Activated B cell treated with CpG ODN at 0.5 μM for 24 hours (primary cell): ENCODE measurements at places on chromosomes 4 and X.

DNA sequence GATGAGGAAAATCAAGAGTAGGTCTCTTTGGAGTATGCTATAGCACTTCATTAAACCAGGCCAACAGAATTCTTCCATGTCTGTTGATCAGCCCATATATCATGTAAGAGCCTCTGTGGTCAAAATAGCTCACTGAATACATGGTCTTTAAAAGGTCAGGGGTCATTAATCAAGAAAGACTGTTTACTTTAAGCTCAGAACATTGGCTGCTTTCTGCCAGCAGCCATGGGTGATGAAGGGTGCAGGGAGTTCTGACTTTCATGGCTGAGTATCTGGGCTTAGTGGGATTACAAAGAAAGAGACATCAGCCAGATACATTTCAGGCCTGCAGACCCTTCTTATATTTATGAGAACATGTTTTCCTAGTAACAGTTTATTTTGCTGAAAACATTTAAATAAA is 7.1 kb upstream of the C4orf54 start:
- H3K4me1 ChIP-seq = no peaks in the 10 kb centered on the region
- H3K36me3 ChIP-seq = no peaks in the 10 kb centered on the region
- no peak for DNase-seq
- no peak overlapping the region for H3K4me3 ChIP-seq
- no peak overlapping the region for H3K27ac ChIP-seq

GRCh38 chr4:1288786-1289185 is 905 bp upstream of the MAEA start:
- H3K36me3 ChIP-seq = peaks cover 3% of the 10 kb centered on the region
- peaks cover 37% of the 10 kb centered on the region for H3K4me1 ChIP-seq
- peak overlapping the region; percentile 81 for H3K27ac ChIP-seq
- DNase-seq = no peak

- no peak overlapping the region for H3K4me3 ChIP-seq
- H3K27me3 ChIP-seq = peaks cover 2% of the 10 kb centered on the region
- DNase-seq = no peak
- no peaks in the 10 kb centered on the region for H3K4me1 ChIP-seq
- no peaks in the 10 kb centered on the region for H3K36me3 ChIP-seq
Measured at GRCh38 chr4:7712021-7712671, 227.5 kb downstream of the AFAP1 start.

DNA sequence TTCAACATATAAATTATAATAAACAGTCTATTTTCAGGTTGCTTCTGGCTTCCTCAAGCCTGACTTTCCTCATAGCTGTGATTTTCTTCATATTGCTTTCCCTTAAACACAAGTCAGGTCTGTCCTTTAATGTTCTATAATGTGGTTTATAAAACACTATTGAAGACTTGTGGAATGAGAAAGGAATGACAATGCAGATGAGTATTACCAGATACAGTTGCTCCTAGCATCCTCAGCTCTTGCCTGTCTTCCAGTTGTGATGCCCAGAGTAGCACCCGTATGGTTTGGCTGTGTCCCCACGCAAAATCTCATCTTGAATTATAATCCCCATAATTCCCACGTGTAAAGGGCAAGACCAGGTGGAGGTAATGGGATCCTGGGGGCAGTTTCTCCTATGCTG is 265.7 kb upstream of the BOD1L1 start:
- no peak overlapping the region for H3K27ac ChIP-seq
- H3K4me1 ChIP-seq = no peaks in the 10 kb centered on the region
- DNase-seq = no peak
- H3K27me3 ChIP-seq = no peaks in the 10 kb centered on the region

DNA sequence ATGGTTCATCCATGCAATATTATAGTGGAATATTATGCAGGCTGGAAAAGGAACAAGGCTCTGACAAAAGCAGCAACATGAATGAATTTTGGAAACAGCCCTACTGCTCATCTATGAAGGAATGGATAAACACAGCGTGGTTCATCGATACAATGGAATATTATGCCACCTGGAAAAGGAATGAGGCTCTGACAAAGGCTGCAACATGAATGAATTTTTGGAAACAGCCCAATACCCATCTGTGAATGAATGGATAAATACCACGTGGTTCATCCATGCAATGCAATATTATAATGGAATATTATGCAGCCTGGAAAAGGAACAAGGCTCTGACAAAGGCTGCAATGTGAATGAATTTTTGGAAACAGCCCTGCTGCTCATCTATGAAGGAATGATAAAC is 160.4 kb downstream of the CRLF2 start:
- DNase-seq = no peak
- no peaks in the 10 kb centered on the region for H3K27me3 ChIP-seq
- no peaks in the 10 kb centered on the region for H3K4me1 ChIP-seq

DNA sequence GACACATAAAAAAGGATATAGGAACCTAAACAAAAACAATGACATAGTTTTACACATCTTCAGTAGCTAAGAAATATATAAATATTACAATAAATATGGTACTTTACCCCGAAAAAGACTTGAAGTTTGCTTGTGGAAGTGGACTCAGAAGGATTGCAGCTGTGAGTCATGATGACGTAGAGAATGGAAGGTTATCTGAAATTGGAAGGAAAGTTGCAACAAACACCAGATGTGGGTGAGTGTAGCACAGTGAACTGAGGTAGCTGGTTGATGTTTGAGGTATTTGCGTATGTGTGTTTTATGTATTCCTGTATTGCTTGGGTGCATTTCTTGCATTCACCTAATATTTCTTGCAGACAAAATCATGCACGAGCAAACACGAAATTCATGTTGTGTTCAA is 113.0 kb downstream of the ARX start:
- H3K27ac ChIP-seq = no peak overlapping the region
- H3K4me1 ChIP-seq = no peaks in the 10 kb centered on the region
- H3K27me3 ChIP-seq = no peaks in the 10 kb centered on the region
- no peak for DNase-seq
- peaks cover 11% of the 10 kb centered on the region for H3K36me3 ChIP-seq

GRCh38 chr4:2754848-2755819 is 1.0 kb downstream of the TNIP2 start:
- H3K27ac ChIP-seq = peak overlapping the region; percentile 57
- H3K4me3 ChIP-seq = peak overlapping the region; percentile 81
- DNase-seq = no peak
- peaks cover 37% of the 10 kb centered on the region for H3K4me1 ChIP-seq
- no peaks in the 10 kb centered on the region for H3K27me3 ChIP-seq

- no peaks in the 10 kb centered on the region for H3K36me3 ChIP-seq
- no peaks in the 10 kb centered on the region for H3K27me3 ChIP-seq
- no peak overlapping the region for H3K4me3 ChIP-seq
Measured at GRCh38 chrX:5702890-5703289, 525.8 kb downstream of the NLGN4X start.

- no peaks in the 10 kb centered on the region for H3K4me1 ChIP-seq
- no peaks in the 10 kb centered on the region for H3K27me3 ChIP-seq
- no peak for DNase-seq
- no peaks in the 10 kb centered on the region for H3K36me3 ChIP-seq
Measured at GRCh38 chr4:60805500-60806313, 394.4 kb upstream of the ADGRL3 start.

GRCh38 chr4:13674971-13675370 is 47.4 kb upstream of the BOD1L1 start:
- no peak for DNase-seq
- H3K36me3 ChIP-seq = no peaks in the 10 kb centered on the region
- no peak overlapping the region for H3K4me3 ChIP-seq
- H3K27ac ChIP-seq = no peak overlapping the region
- no peaks in the 10 kb centered on the region for H3K4me1 ChIP-seq

DNA sequence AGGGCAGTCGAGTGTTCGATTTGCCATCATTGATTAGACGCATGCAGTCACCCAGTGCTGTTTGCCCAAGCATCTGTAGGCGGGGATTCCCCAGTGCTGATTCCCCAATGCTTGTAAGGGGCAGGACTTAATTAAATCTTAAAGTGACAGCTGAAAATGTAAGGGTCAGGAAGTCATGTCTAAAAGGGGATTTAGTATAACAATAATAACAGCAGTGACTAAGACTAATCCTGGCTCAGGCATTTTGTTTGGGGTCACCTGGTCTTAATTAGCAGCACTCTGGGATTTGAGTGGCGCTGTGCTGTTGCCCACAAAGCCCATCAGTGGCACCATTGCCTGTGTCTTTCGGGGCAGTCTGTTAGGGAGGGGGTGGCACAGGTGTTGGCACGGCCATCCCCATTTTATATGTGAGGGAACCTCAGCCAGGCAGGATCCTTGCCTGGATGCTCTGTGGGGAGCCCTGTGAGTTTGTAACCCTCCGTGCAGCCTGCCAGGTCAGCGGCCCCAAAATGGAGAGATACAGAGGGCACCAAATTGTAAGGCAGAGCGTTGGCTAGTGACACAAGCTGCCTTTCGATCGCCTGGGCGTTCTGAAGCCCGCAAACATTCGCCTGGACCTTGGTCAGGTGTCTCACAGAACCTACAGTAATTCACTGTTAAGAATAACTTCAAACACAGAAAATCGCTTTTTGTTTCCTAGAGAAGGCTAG is 146.7 kb downstream of the TBL1X start:
- H3K4me3 ChIP-seq = no peak overlapping the region
- DNase-seq = no peak
- H3K4me1 ChIP-seq = peaks cover 24% of the 10 kb centered on the region
- H3K27ac ChIP-seq = no peak overlapping the region

DNA sequence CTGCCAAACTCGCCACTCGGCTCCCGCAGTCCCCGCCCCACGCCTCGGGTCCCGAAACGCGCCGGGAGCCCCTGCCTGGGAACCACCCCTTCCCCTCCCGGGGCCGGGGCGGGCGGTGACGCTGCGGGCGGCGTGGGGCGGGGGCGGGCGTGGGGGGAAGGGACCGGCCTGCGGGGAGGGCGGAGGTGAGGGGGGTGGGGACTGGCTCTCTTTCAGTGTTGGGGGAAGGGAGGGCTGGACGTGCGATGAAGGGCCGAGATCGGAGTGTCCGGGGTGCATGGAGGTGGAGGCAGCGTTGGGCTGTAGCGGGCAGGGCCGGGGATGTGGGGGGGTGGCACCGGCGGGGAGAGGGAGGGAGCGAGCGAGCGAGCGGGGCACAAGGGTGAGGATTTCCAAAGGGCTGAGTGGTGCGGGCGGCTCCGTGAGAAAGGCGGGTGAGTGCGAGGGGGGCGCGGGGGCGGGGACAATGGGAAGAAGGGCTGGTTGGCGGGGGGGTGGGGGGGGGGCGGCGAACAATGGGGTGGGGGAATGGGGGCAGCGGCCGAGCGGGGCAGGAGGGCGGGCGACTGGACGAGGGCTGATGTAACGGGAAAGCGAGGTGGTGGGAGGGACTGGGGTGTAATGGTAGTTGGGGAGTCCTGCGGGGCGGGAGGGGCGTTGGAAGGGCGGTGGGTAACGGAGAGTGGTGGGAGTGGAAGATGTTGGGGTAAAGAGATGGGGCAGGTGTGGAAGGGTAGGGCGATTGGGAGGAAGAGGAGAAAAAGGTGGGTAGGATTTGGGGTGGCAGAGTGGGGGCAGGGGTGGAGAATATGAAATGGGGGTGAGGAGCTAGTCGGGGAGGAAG is 578 bp downstream of the DCUN1D4 start:
- peaks cover 15% of the 10 kb centered on the region for H3K4me1 ChIP-seq
- peak overlapping the region; percentile 95 for H3K4me3 ChIP-seq
- no peaks in the 10 kb centered on the region for H3K27me3 ChIP-seq

DNA sequence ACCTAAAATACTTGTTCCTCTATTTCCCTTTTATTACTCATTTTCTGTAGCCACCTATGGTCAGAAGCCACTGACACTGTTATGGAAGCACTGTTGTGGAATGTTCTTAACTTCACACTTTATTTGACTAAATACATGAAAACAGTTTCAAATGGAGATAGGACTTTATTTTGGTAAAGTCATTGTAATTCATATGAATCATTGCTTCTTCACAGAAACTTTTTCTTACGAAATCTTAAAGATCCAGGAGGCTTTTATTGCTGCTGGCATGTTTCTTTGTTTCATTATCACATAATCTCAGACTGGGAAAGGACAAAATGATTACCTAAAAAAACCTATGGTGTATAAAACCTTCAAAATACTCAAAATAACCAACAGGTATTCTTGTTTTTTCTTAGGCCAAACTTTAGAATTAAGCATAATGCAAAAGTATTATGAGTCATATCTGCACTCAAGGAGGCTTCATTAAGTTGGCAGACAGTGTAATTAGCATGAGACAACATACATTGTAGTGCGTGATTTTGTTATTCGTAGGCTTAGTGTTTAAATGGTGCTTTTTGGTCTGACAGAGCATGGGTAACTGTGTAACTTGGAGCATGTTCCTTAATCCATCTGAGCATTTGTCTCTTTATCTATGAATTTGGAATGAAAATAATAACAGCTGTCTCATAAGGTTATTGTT is 58.0 kb downstream of the SH3BGRL start:
- no peak for DNase-seq
- H3K27ac ChIP-seq = no peak overlapping the region

DNA sequence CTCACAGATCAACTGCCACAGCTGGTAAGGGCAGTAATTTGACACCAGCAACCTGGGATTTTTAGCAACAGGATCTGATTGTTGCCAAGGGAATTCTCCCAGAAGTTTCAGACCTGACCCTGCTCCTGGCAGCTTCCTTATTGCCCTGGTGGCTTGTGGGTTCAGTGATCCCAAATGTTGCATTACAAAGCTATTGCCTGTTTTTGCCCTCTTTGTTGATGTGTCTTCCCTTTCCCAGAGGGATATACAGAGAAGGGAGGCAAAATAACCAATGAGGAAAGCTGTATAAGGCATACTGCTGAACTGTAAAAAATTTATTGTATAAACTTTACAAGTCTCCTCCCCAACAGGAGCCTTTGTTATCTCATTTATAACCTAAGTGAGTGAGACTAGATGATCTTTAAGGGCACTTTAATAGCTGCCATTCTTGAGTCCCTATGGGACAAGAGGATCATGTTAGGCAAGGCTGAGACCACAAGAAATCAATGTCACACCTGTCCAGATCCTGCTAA is 22.2 kb downstream of the VSIG4 start:
- peak overlapping the region; percentile 73 for H3K4me3 ChIP-seq
- peak overlapping the region; percentile 93 for H3K27ac ChIP-seq
- no peaks in the 10 kb centered on the region for H3K27me3 ChIP-seq
- H3K4me1 ChIP-seq = peaks cover 97% of the 10 kb centered on the region
- no peak for DNase-seq

DNA sequence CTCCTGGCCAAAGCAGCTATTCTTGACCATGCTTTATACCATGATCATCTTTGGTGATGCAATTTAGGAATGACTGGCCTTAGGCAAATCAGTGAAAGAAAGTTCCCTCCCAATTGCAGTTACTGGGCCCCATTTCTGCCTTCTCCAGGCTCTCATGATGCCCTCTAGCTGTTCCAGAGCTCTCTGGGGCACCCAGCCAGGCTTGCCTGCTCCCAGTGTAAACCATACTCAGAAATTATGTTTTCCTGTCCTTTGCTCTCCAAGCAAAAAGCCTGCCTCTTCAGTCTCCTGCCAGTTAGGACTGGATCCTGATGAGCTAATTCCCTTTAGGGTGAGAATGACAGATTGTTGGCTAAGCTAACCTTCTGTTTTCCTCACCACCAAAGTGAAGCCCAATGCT is 85.3 kb upstream of the RBPJ start:
- no peak overlapping the region for H3K4me3 ChIP-seq
- H3K4me1 ChIP-seq = no peaks in the 10 kb centered on the region
- no peak for DNase-seq

- no peaks in the 10 kb centered on the region for H3K36me3 ChIP-seq
- H3K4me3 ChIP-seq = no peak overlapping the region
- peaks cover 5% of the 10 kb centered on the region for H3K4me1 ChIP-seq
Measured at GRCh38 chr4:77185686-77186085, 28.7 kb downstream of the CCNG2 start.
